Left renal pelvis (tissue), 4 donors: ENCODE measurements at places on chromosomes 2 and 18.

DNA sequence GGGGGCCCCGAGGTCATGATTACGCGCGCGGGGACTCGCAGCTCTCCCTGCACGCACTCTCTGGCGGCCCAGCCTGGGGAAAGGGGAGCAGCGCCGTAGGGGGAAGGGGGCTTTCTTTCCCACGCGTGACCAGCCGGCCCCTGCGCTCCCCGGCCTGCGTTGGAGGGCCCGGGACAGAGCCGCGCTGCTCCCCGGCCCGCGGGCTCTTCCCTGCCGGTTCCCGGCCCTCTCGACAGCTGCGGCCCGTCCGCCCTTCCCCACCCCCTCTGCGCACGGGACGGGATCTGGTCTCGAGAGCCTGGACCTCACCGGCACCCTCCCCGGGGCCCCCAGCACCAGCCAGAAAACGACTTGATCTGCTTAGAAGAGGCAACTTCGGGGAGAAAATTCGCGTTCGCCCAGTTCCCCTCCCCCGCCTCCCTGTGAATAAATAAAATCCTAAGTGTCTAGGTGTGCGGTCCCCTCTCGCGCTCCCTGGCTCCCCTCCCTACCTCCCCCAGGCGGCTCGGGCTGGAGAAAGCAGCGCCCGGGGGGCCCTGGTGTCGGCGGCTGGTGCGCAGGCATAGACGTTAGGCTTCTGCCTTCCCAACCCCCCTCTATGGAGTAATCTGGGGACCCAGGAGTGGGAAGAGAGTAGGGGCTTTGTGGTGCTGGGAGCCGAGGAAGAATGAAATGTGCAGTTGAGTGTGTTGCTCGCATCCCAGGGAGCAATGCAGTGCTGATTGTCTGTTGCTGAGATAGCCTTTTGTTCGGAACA, 803 bp upstream of the FIGN start:
- no peak for DNase-seq

DNA sequence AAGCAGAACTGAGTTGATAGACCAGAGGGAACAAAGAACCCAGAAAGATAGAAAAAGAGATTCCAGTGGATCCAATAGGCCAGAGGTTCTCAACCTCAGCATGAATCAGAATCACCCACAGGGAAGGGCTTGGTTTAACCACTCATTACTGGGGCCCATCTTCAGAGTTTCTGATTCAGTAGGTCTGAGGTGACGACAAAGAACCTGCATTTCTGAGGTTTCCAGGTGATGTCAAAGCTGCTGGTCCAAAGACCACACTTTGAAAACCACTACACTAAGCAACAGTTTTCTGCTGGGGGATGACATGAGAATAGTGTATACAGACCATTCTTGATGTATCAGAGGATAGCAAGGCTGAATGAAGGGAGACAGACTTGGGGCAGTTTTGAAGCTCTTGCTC, 296.9 kb upstream of the STON1 start:
- no peak for DNase-seq

DNA sequence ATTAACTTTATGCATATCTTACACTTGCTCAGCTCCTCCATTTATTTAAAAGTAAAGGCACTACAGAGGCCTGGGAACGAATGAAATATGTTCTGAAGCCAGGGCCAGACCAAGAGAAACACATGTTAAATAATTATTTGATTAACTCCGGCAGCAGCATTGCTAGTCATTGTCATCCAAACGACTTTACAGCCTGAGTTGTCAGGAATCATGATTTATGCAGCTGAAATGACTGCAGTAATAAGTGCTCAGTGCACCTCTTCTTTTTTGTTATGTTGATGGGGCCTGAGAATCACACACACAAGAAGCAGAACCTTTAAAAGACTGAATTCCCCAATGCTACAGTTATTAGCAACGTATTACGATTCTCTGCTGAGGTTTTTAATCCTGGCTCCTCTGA, 58.9 kb downstream of the EPHA4 start:
- no peak for DNase-seq

DNA sequence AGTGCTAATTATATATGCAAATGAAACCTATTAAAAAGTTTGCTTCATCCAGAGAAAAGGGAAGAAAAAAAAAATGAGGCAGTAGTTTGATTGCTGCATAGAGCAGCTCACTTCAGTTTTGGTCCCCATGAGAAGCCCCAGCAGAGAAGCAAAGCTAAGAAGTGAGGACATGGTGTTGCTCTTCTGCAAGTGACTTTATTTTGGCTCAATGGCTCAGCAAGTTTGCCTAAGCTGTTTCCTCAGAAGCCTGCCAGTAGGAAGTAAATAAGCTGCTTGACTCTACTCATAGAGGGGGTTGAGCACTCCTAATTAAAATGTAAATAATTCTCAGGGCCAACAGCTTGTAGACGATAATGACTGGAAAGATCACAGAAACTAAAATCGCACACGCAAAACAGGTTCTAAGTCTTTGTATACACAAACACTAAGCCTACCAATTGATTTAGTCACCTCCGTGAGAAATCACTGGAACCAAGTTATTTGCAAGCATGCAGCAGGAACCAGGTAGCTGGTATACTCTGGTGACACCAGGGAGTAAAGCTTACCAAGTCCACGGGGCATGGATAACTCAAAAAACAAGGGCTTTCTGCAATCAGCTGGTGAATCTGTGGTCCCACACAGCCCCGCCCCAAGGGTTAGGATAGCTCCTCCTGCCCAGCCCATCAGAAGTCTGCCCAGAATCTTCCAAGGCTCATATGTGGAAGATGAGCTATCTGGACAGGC, 39.7 kb upstream of the NABP1 start:
- no peak for DNase-seq

DNA sequence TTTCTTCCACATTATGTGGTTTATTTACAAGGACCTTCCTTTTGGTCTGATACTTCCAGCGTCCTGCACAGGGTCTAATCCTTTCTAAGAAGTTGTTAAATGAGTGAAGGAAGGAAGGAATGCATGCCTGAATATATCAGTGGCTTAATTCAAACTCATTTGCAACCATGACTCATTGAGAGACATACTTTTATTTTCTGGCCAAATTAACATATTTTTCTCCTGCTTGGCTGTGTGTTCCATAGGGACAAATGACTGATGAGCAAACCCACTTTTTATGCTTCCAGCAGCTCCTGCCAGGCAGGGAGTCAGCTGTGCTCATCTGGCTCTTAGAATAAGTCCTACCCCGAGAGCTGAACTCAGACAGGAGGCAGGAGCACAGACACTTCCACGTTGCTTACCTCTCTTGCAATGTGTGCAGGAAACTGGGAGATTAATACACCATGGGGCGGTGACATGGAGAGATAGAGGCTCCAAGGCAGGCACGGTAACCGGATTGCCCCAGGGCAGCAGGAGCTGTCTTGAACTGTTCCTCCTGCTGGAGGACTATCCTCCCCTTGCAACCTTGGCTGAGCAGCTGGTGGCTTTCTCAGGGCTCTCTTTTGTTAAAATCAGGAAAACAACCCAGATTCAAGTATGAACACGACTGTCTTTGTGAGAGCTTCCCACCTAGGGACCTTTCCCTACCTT, 667.5 kb upstream of the HS6ST1 start:
- no peak for DNase-seq

DNA sequence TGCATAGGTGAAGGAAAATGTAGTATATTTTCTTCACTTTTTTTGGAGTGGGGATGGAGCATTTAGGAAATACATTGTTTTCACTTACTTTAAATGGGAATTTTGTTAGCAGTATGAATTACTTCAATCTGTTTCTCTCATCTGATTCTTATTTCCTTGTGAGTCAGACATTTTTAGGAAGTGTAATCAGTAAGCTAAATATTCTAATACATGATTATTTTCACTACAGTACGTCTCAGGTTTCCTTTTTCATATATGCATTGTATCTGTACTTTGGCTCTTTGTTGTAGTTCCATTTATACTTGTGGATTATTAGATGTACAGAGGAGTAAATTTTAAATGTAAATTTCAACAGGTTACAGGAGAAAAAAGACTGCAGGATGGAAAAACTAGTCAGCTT, 27.9 kb downstream of the GPD2 start:
- no peak for DNase-seq

DNA sequence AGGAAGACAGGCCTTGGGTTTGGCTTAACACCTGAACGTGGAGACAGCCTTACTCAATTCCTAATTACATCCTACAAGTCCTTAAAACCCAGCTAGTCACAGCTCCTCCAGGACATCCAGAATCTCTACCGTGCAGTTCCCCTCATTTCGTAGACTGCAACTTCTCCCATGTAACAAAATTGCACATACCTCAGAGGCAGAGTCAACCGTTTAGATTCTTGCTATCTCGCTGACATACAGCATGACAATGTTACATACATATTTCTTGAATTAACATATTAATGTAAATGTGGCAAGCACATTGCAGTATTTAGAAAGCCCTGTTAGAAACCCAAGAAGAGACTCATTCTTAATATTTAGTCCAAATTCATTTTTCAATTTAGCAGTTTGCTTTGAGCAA, 358.7 kb downstream of the SETBP1 start:
- no peak for DNase-seq

GRCh38 chr2:176533505-176534193, 264.4 kb downstream of the MTX2 start:
- DNase-seq: no peak

DNA sequence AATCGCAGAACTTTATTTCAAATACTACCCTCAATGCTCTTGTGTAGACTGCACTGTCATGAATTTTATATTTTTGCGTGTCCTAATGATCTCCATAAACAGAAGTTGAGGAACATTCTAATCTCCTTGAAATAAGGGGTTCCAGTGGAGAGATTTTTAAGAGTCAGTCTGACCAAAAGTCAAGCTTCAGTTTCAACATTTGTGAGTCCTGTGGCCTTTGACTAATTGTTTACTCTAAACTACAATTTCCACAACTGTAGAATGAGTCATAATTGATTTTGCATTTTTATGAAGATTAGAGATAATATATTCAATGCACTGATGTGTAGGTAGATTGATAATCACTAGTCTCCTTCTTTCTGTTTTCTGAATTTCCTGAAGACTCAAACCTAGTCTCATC, 720.3 kb upstream of the ID2 start:
- no peak for DNase-seq

GRCh38 chr18:28112056-28112470, 64.9 kb downstream of the CDH2 start:
- no peak for DNase-seq

GRCh38 chr18:50738098-50738757, 81.6 kb downstream of the MRO start:
- no peak for DNase-seq

DNA sequence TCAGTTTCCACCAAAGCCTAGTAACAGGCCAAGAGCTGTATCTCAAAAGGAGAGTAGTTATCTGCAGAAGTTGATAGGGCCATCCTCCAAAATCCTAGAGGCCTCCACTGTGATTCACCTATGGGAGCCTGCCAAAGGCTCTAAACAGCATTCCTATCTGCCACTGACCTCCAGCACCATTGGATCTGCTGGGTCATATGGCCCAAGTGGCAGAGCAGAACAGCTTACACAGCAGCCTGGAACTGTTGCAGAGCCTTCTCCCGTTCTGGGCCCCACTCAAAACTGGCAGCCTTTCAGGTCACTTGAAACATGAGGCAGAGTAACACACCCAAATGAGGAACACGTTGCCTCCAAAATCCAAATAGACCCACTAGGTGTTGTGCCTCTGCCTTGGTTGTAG, 345.2 kb upstream of the RND3 start:
- no peak for DNase-seq

DNA sequence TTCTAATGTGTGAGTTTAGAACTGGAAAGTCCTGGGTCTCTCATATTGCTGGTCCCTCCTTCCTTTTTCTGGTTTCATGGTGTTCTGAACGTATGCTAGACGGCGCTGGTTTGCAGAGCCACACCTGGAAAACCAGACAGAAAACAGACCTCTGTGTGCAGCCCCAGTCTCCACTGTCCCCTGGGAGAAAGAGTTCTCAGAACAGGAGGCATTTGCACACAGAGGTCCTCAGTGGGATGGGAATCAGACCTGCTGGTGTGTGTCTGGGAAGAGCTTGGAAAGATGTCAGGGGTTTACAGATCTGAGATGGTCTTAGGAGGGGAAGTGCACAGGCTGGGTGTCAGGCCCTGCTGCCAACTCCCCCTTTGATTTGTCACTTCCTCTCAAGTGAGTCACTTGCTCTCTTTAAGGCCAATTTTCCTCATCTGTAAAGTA, 14.9 kb upstream of the MBP start:
- no peak for DNase-seq

- DNase-seq: no peak
Measured at GRCh38 chr18:46265196-46266156, 161.3 kb downstream of the HAUS1 start.

GRCh38 chr2:238024986-238025385, 35.8 kb upstream of the SCLY start:
- DNase-seq: no peak
